BJ (cell line): ENCODE measurements at places on chromosomes 3 and 15. TPM values are rescaled to one million over a fixed set of nuclear protein-coding genes. Genes with fewer than 3 reads are reported as not detected.

Gene SH2D7
- not detected in 2 replicates for polyA plus RNA-seq

- DNase-seq: no peak
Observed at GRCh38 chr15:88835119-88835518, 31.9 kb downstream of the ACAN start.

- no peak for DNase-seq
Observed at GRCh38 chr3:104868291-104868690, 498.4 kb upstream of the ALCAM start.

DNA sequence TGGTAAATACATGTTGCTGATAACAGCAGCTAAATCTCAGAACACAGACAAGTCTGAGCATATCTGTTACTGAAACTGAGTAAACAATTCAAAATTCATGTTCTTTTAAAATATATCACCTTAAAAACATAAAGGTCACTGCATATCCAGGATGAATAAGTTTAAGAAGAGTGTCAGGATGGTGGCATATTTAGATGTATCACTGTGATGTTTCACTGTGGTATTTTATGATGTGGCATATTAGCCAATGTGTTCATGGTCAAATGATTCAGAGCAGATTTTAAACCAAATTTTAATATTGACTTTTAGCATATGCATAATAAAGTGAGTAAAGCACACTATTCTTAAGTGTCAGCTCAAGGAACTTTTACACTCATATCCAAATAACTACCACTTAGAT lies 346.4 kb upstream of the DPPA4 start:
- no peak for DNase-seq
